T-helper 1 cell (primary cell): ENCODE measurements at places on chromosomes 7 and 10.

- no peak for DNase-seq
Observed at GRCh38 chr10:68153473-68154210, 44.4 kb downstream of the MYPN start.

- no peak for DNase-seq
Observed at GRCh38 chr7:79459381-79459780, 5.9 kb upstream of the MAGI2 start.

DNA sequence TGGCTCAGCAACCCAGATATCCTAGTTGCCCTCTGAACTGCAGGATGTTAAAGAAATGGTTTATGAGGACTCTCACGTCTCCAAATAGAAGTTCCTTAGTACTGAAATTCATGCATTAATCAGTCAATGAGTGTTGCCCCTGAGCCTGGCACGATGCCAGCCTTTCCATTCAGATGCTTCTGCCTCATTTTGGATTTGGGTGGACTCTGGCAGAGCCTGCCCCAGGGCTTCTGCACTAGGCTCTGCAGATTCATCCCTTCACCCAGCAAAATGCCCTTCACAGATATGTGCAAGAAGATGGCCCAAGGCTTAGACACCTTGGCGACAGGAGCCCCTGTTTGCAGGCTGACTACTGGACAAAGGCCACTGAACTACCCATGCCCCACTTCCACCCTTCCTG is 747.8 kb downstream of the GRID1 start:
- no peak for DNase-seq

DNA sequence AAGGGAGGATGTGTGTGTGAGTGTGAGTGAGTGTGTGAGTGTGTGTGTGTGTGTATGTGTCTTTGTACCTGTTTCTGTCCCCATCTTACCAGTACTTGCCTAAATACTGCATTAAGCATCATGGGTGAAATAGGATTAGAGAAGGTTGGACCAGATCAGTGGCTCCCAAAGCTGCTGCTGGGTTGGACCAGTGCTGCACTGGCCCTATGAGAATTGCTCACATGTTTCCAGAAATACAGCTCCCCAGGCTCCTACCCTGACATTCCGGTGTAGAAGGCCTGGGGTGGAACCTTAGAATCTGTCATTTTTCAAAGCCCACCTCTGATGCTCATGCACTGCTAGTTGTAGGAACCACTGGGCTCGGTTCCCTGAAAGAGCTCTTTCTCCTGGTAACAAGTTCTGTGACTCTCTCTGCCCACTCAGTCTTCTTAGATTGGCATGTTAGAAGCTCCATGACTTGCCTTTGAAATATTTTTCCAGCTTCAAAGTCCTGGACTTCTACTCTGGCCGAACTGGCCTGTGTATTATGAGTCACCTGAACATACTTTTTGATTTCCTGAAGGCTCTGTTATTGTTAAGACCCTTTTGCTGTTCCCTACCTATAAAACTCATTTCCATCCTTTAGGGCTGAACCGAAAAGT is 224.7 kb downstream of the CUX1 start:
- no peak for DNase-seq

DNA sequence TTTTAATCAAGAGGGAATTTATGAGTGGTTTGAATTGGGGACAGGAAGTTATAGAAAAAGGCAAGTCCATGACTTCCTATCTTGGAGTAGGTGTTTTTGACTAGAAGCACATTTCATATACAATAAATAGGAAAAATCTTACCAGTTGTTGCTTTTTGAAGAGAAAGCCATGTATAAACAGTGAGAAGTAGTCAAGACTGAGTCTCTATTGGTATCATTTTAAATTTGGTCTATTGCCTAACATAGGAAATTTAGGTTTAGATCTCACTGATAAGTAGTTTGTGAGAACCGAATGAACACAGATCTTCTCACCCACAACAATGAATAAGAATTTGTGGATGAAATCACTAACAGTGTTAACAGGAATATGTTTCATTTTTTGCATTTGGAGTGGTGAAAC is 387.2 kb downstream of the BBS9 start:
- no peak for DNase-seq

GRCh38 chr7:80165177-80165576 is 30.5 kb downstream of the GNAI1 start:
- DNase-seq = no peak
